ENCODE measurements at places on chromosomes 5 and 9.

- no peak for DNase-seq
These were observed 110.5 kb upstream of the KLF4 start for GRCh38 chr9:107600060-107600573.

DNA sequence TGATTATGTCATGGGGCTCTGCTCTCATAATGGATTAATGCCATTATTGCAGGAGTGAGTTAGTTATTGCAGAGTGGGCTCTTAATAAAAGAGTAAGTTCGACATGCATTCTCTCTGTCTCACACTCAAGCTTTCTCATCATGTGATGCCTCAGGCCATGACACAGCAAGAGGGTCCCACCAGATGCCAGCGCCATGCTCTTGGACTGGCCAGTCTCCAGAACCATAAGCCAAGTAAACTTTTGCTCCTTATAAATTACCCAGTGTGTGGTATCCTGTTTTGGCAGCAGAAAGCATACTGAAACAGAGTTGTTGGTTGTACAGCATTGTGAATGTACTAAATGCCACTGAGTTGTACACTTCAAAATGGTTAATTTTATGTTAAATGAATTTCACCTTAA lies 138.1 kb downstream of the MYO10 start:
- no peak for DNase-seq

DNA sequence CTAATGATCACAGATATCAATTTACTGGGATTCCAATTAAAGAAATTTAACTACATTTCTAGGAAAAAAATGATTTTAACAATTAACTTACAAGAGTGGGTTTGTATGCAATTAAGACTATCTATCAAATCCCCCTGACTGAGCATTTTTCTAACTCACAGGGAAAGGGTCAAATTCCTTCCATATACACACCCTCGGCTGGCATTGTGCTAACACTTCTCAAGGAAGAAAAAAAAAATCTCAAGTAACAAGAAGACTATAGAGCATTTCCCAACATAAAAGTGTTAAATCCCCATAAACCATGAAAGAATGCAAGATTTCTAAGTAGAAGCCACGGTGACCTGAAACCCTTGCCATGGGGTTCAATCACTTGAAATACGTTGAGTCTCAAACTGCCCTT lies 368.8 kb downstream of the GLIS3 start:
- DNase-seq = no peak

DNA sequence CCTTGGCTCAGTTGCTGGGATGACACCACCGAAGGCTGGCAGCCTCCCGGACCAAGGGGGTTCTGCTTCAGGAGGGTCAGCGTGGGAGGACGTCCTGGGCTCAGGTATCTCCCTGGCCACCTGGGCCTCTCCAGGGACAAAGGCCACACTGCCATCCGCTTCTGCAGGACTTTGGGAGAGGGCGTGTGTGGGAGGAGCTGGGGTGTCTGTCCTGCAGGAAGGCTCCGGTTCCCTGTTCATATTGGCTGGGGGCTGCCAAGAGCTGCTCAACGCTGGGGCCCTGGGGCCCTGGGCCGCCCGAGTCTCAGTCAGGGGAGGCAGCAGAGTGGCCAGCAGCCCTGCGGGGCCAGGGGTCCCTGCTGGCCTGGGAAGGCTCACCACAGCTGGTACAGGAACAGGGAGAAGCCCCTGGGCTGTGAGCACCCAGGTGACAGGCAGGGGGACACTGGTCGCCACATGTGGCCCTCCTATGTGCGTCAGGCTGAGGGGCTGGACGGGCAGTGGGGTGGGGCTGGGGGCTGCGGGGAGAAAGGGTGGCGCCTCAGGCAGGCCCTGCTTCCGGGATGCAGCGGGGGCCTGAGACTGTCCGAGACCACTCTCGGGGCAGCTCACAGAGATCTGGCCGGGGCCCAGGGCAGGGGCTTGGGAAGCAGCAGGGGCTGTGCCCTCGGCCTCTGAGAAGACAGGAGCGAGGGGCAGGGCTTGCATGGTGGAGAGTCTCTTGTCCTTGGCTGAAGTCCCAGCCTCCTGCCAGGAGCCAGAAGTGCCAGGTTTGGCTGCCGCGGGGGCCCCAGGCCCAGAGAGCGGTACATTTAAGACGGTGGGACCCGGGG lies 4.9 kb upstream of the CARD9 start:
- DNase-seq = no peak

GRCh38 chr5:160451281-160451680 lies 29.6 kb downstream of the PTTG1 start:
- no peak for DNase-seq

- DNase-seq = no peak
These were observed 24.6 kb downstream of the TTF1 start for GRCh38 chr9:132381966-132382541.

DNA sequence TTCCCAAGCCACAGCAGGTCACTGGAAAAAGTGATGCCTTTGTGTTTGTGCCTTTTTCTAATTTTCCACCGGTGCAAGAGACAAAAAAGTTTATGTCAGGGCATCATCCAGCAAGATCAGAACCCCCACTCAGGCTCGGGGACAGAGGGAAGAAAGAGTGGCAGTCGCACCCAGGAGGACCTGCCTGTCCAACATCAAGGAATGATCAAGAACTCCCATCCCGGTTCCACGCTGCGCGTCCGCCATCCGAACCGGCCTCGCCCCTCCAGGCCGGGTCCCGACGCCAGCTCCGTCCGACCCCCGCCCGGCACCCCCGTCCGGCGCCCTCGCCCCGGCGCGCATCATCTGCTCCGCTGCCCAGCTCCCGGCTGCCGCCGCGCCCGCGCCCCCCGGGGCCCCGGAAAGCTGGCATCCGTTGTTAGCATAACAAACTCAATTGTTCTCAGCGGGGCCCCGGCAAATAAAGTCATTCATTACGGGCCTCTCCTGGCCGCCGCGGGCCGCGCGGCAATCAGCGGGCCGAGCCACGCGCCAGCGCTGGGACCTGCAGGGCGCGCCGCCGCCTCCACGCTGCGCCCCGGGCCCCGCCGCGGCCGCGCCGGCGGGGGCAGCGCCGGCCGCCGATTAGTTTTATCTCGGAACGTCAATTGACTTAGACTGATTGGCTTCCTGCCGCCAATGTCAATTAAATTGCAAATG lies 48.1 kb downstream of the PAX5 start:
- DNase-seq = no peak

- no peak for DNase-seq
These were observed 59.5 kb downstream of the CAMSAP1 start for GRCh38 chr9:135847833-135848232.

GRCh38 chr5:43193181-43193893 lies 1.3 kb downstream of the NIM1K start:
- no peak for DNase-seq

DNA sequence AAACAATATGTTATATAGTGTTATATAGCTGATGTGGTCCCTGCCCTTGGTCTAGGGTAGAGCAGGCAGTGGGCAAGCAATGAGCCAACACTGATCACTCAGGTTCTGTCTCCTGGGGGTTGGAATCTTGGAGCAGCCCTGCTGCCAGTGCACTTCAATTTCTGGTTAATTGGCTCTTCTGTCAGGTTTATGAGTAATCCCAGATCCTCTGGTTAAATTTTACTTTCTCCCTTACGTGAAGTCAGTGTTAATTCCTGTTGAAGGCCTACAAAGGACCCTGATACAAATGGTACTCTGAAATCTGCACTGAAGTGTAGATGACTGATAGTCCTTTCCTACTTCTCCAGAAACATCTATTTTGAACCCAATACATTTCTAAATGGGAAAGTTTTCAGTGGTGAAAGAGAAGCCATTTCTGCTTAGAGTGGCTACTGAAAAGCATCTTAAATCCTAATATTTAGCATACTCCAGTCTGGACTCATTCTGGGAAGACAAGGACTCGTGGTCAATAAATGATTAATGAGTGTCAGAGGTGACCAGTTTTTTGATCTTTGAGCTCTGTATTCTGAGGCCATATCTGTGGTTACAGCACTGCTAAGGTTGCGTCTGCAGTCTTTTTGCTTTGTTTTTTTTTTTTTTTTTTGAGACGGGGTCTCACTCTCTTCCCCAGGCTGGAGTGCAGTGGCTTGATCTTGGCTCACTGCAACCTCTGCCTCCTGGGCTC lies 442.4 kb downstream of the KIF4B start:
- DNase-seq = no peak

DNA sequence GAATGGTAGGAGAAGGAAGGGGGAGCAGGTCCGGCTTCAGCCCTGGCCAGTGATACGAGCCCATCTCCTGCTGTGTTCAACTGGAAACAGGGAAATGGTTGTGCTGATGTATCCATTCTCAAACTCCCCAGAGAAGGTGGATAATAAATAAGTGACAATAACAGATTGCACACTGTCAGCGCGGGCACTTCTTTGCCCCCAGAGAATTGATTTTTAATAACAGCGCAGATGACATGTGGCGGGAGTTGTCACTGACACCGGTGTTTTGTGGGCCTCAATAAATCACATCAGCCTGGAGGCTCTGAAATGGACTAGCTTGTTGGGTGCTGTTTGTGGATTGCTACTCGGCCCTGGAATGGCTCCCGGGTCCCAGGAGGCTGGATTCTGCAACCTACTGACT lies 141.4 kb upstream of the PANK3 start:
- DNase-seq = no peak

DNA sequence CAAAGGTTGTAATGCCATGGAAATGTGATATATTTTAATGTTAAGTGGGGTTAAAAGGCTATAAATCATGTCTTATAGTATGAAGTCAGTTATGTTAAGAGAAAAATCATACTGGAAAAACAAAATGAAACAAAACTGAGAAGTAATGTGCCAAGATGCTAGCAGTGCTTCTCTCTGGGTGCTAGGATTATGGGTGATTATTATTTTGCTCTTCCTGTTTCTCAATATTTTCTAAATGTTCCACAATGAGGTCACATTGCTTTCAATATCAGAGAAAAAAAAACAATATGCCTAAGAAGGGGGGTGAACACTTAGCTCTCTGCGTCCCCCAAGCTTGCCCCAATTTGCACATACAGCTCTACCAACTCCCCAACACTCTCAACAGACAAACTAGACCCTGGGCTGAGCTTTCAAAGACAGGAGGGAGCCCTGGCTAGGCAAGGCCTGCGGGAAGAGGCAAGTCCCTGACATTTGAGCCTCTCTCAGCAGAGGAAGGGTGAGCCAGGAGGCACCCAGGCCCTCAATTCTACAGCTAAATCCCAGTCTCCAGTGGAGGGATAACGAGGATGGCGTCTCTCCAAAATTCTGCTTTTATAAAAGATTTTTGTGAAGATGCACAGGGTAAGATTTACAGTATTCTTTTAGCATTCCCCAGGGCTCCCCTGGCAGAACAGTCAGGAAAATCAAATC lies 24.4 kb downstream of the WHRN start:
- DNase-seq = no peak

- no peak for DNase-seq
These were observed 13.6 kb downstream of the SLF1 start for GRCh38 chr5:94632024-94632423.

DNA sequence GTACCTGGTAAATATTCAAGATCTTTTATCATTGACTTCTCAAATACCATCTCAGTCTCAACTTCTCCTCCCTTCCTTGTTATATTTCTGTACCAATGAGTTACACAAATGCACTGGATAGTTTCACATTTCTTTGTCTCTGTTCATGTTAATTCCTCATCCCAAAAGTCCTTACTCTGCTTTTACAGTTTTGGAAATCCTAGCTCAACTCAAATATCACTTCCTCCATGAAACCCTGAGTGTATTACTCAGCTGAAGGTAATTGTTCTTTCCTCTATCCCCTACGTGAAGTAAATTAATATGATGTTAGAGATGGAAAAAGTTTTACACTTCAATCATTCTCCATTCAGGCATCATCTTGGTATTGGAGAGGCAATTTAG lies 241.5 kb downstream of the TLE4 start:
- DNase-seq = no peak

GRCh38 chr5:78490709-78491485 lies 130.5 kb downstream of the SCAMP1 start:
- no peak for DNase-seq

GRCh38 chr9:124818431-124819281 lies 34.6 kb upstream of the WDR38 start:
- DNase-seq = no peak

GRCh38 chr5:125829349-125829748 lies 593.9 kb upstream of the GRAMD2B start:
- DNase-seq = no peak

DNA sequence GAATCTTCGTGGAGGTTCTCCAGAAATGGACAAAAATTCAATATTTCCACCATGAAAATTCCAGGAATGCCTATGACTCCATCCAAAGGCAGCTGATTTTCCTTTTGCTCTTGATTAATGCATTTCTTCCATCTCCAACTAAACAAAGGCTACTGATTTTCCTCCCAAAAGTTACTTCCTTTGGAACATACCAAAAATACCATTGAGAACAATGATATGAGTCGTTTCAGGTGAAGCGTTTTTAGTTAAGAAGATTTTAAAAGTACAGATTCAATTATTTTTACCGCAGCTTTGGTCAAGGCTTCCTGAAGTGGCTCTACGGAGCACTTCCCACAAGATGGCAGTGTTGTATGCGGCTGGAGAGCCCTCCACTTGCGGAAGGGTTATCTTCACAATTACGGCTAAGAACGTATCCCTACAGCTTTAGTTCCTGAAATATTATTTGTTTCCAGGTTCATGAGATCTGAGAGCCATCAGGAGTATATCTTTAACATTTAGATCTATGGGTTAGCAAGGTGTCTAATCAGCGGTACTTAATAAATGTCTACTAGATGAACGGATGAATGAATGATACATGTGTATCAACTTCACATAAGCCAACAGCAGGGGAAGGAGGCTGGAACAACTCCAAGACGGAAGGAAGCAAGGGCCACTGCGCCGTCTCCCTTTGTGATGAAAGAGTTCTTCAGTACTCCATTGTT lies 35.9 kb upstream of the ARSB start:
- peak; percentile 4 for DNase-seq

DNA sequence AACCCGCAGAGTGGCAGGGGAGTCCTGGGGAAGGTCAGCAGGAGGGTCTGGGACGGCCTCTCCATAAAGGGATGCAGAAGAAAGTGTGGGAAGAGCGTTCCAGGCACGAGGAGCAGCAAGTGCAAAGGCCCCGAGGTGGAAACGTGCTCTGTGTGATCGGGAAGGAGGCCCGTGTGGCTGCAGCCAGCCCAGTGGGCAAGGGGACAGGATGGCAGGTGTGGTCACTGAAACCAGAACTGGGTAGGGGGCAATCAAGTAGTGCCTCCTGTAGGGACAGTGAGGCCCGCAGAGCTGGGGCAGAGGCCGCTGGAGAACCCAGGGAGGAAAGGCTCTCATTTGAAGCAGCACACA lies 16.3 kb upstream of the LAMC3 start:
- no peak for DNase-seq

- DNase-seq = no peak
These were observed 37.1 kb downstream of the PFDN1 start for GRCh38 chr5:140265845-140266244.

- DNase-seq = no peak
These were observed 46.9 kb upstream of the SYNPO start for GRCh38 chr5:150593593-150593992.

GRCh38 chr9:10674586-10674985 lies 61.8 kb upstream of the PTPRD start:
- DNase-seq = no peak

DNA sequence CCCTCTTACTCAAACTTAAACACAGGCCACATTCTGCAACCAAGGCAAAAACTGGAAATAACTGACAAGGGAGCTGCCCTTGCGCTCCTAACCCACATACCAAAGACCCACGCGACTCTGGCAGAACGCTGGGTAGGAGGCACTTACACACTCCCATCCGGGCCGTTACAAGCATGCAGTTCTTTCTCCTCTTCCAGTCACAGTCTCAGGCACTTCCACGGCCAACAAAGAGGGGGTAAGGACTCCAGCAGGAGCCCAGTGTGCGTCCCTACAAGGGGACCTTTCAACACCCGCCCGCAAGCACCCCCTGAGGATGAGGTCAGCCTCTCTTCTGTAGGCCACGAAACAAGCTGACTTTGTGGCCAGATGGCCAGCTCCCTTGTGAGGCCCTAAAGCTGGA lies 57.4 kb downstream of the SERINC5 start:
- no peak for DNase-seq
